GM12864 (cell line): ENCODE measurements at places on chromosomes 12 and 14.

DNA sequence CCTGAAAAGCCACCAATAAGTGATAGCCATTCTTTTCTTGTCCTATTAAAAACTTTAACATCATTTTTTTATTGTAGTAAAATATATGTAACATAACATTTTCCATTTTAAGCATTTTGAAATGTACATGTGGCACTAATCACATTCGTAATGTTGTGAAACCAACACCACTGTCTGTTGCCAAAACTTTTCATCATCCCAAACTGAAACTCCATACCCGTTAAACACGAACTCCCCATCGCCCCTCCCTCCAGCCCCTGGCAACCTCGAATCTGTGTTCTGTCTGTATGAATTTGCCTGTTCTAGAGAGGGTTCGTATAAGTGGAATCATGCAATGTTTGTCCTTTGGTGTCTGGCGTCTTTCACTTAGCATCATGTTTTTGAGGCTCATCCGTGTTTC is 75.9 kb downstream of the CCDC92 start:
- no peak for DNase-seq

DNA sequence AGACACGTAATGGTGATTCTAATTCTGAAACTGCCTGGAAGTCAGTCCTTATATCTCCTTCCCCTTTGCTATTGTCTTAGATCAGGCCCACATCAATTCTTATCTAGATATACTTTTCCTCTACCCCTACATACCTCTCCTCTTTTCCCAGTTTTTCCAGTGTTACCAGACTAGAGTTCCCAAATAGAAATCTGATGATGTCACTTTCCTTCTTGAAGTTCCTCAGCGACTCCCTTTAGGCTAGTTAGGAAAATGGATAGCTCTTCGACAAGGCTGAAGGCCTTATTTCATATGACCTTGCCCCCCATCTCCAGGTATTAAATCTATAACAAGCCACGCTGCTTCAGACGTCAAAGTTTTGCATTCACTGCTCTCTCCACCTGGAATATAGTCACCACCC is 201.1 kb upstream of the ATP2B1 start:
- no peak for DNase-seq

DNA sequence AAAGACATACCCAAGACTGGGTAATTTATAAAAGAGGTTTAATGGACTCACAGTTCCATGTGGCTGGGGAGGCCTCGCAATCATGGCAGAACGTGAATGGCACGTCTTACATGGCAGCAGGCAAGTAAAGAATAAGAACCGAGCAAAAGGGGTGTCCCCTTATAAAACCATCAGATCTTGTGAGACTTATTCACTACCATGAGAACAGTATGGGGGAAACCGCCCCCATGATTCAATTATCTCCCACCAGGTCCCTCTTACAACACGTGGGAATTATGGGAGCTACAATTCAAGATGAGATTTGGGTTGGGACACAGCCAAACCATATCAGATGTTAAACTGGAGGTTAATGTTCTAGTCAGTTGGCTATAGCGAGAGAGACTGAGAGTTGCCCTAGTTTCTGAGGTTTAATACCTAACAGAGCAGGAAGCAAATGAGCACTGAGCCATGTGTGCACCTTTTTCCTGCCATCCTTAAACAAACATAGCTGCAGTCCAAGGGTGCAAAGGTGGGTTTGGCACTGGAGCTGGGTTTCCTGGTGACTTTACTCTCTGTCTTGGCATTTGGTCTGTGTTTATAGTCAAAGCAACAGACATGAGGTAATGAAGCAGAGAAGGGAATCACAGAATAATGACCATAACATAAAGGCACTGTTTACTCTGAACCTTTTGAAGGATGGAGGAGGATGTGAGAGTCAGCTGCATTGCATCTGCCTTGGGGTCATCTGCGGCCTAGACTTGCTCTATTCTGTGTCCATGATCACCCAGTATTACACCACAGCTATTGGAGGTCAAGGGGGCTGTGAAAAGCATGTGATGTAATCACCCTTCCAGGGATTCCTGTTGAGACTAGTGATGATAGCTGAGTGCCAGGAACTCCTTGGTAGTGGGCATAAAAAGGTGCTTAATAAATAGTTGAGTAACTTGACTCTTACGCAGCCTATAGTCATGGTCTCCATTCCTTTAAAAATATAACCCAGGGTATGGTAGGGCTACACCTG is 83.6 kb upstream of the USP44 start:
- no peak for DNase-seq

DNA sequence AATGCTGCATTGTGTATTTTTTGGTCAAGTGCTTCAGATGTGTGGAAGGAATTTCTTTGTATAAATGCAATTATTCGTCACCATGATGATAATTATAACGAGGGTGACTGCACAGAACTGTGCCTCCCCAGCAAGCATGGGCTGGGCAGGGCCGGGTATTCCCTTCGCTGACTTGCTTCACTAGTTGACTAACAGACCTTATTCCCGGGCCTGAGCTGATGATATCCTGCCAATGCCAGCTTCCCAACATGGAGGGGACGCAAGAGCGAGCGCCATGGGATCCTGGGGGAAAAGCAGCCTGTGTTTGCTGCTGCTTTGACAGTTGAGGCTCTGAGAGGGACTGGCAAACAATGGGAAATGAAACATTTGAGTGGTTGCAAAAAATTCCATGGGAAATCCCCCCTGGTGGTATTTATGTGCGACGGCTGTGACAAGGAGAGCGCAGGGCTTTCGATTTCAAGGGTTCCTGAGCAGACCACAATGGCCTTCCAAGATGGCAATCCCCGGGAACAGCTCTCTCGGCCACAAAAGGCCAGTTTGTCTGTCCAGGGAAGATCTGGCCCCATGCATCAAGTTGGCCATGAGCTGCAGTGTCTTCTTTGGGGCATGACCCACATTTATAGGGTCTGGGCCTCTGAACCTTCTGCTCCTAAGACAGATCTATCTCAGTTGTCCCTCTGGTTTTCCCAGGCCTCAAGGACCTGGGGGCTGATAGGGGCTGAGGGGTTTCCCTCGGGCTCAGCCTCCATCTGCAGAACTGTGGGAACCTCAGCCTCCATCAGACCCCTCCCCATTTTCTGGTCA is 21.9 kb upstream of the MAP1LC3B2 start:
- no peak for DNase-seq

DNA sequence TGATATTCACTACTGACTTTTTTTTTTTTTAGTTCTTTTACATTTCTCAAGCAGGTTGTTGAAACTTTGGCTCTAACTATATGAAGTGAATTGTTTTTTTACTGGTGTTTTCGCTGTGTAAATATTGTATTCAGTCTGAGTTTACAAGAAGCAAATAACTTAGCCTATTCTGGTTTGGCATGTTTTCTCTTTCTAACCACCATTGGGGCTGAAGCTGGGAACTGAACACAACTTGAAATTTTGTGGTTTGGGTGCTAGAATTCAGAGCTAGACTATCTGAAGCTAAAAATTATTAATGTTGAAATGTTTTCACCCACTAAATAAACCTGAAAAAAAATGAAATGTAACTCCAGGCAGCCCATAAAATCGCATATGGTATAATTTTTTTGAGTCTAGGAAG is 37.2 kb downstream of the RAD51B start:
- DNase-seq: no peak

DNA sequence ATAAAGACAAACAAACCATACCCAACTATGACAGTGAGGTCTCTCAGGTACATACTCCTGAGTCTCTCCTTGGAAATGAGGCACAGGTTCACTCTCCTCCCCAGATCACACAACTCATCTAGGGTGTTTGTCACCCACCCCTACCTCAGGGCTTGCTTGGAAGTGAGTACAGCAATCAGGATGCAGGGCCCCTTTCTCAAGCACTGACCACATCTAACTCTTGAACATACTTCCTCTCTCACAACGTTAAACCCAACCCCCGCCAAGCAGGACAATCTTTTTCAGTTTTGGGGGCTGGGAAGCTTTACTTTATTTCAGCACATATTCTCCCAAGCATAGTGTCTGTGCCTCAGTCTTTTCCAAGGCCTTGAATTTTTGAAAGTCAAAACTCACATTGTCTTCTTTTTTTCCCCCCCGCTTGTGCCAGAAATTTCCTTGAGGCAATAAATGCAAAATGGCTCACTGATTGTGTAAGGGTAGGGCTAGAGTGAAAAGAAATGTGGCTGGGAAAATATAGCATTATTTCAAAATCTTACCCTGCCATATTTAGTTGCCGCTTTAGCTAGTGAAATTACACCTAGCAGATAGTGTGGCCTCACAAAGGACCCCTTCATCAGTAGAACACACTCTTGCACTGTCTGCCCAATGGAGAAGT is 2.4 kb upstream of the GPR65 start:
- no peak for DNase-seq

- no peak for DNase-seq
Observed at GRCh38 chr12:128789356-128789929, 34.3 kb downstream of the SLC15A4 start.
